Activated CD4-positive, alpha-beta T cell treated with anti-CD3 and anti-CD28 coated beads for 36 hours (primary cell): ENCODE measurements at places on chromosomes 2 and 18. TPM values are rescaled to one million over a fixed set of nuclear protein-coding genes. Genes with fewer than 3 reads are reported as not detected.

The IL36RN gene
- total RNA-seq = not detected

The R3HDM1 gene
- total RNA-seq = 100.0 TPM

The RUFY4 gene
- 1.7 TPM for total RNA-seq

The NT5DC4 gene
- total RNA-seq = not detected

GRCh38 chr18:78830826-78831225 lies 148.8 kb upstream of the SALL3 start:
- no peak for DNase-seq

DNA sequence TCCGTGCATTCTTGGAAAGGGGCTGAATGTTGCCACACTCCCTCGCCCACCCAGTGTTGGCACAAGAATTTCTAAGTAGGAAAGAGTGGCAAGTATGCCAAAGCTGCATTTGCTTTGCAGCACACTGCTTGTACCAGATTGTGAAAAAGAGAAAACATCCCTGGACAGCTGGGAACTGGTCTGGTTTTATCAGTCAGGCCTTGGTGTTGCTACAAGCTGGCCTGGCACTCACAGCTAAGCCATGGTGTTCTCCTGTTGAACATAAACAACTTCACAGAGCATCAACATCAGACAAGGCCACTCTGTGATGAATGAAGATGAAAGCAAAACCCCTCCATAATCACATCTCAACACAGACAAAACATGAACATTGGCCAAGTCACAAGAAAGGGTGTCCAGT lies 4.2 kb upstream of the TRABD2A start:
- DNase-seq = no peak

DNA sequence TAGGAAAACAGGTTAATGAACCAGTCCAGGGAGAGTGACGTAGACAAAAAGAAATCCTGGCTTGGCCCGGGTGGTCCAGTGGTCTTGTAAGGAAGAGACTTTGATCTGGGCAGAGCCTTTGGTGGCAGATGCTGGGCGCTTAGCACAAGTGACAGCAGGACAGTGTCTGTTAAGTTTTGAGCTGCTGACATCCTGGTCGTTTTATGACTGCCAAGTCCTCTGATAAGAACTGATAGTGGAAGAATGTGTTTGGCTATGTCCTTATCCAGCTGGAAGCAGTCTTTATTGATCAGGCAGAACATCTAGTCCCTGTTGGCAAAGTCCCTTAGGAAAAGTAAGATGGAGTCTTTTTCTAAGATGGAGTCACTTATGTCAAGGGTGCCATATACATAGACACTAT lies 27.4 kb upstream of the ZNF407 start:
- no peak for DNase-seq

GRCh38 chr18:38256366-38256765 lies 690.8 kb upstream of the CELF4 start:
- DNase-seq = no peak

DNA sequence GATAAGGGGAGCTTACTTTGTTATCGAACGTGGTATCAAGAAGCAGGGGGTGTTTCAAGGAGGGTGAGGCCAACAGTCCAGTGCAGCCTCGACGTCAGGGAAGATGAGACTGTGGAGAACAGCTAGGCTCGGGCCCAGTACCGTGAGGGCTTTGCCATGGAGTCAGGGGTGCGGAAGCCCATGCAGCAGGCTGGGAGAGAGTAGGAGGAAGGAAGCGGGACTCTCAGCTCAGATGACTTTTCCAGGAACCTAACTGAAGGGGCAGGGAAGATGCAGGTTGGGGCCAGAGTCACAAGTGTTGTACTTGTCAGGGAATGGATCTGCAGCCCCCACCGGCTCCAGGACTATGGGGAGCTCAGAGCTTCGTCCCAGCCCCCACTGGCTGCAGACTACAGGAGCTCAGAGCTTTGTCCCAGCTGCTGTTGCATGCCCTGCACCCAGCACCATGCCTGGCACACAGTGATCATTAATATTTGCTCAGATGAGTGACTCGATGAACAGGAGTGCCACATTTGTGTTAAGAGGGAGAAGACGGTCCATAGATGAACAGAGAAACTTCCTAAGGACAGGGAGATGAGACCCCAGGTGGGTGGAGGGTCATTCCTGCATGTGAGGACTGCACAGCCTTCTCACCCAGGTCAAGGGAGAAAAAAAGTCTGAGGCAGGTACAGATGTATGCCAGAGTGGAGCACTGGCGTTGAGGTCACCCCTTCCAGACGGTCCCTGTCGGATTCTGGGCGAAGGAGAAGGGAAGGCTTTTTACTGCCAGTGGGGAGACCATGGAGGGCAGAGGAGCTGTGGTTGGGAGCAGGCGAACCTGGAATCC lies 36.4 kb downstream of the PTGR3 start:
- no peak for DNase-seq

DNA sequence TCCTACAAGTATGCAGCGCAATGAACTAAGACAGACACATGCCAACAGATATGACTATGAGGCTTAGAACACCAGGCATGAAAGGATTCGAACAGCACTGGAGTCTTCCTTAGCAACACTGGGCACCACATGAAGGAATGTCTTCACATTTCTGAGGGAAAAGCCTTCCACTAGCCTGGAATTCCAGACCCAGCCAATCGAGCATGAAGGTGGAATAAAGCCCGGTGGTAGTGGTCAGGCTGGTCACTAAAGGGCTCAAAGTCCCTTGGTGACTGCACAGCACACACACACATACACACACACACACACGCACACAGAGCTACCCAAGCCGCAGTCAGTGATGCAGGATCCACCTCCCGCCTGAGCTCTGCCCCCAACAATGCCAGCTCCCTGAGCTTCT lies 19.7 kb upstream of the SFXN5 start:
- no peak for DNase-seq

- DNase-seq = peak; percentile 47
Measured at GRCh38 chr2:240785424-240786335, 34.3 kb downstream of the KIF1A start.

GRCh38 chr18:46867367-46868143 lies 49.8 kb downstream of the PIAS2 start:
- DNase-seq = no peak
